A549 treated with dexamethasone at 1 μM for 4 hours (cell line): ENCODE measurements at places on chromosomes 2 and 18. TPM values are rescaled to one million over a fixed set of nuclear protein-coding genes. Genes with fewer than 3 reads are reported as not detected.

GAL3ST2 gene
- total RNA-seq, result 0.15 to 0.27 TPM (median 0.25 TPM) in 5 replicates

DHRS9 gene
- 3.4 to 4.6 TPM (median 3.9 TPM) in 5 replicates for total RNA-seq

LDLRAD4 gene
- 1.3 to 2.6 TPM (median 2.1 TPM) in 5 replicates for total RNA-seq

PLCL1 gene
- 0.02 TPM in 1 of 5 replicates, not detected in the others for total RNA-seq

YPEL5 gene
- 50.2 to 64.4 TPM (median 53.9 TPM) in 5 replicates for total RNA-seq

PDE1A gene
- 0.17 to 0.33 TPM (median 0.26 TPM) in 5 replicates for total RNA-seq
